ENCODE measurements at places on chromosomes 4 and X.

DNA sequence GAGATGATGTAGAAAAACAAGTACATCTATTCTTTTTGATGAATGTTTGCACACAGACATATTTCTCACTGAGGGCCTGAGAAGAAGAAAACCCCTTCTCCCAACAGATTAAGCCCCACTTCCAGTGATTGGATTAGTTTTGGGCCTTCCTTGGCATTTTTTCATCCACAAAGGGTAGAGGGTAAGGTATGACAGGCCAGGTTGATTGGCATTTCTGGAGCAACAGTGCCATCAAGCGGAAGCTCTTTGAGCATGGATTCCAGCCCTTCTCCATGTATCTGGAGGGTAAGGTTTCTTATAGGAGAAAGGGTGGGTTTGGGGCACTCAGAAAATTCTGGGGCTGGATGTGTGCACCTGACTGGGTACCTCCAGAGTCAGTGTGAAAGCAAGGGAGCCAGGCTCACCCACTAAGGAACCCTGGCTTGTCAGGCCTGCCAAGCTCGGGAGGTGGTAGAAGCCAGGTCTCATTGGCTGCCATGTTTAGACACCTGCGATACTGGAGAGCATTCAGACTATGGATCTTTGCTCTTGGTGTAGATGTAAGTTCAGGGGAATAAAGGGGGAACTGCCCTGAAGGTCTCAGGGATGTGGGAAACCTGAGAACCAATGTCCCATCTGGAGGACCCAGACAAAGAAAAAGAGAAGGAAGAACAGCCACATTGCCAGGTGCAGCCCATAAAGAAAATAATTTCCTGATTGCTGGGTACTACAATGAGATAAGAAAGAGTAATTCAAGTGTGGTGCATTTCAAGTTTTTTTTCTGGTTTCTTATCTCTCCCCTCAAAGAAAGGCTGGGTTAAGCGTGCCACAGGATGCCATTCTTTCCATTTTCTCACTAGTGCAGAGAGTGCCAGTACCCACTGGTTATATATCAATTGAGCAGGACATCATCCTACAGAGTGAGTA is 222.3 kb upstream of the AGTR2 start:
- no peak for DNase-seq

GRCh38 chrX:19514791-19515614 is at the start of gene MAP3K15:
Gene MAP3K15, minus strand, starts transcription at chrX:19515508. Its CDS starts 247 bp downstream, at chrX:19515261.
- DNase-seq: peak; percentile 10

GRCh38 chrX:149129767-149130166 is 375.3 kb downstream of the IDS start:
- DNase-seq: no peak

GRCh38 chr4:12924253-12924652 is 559.9 kb downstream of the RAB28 start:
- no peak for DNase-seq

GRCh38 chr4:1810765-1811164 is 17.7 kb downstream of the FGFR3 start:
- DNase-seq: no peak

- DNase-seq: peak; percentile 58
Observed at GRCh38 chr4:184473499-184474262, 669 bp downstream of the IRF2 start.

DNA sequence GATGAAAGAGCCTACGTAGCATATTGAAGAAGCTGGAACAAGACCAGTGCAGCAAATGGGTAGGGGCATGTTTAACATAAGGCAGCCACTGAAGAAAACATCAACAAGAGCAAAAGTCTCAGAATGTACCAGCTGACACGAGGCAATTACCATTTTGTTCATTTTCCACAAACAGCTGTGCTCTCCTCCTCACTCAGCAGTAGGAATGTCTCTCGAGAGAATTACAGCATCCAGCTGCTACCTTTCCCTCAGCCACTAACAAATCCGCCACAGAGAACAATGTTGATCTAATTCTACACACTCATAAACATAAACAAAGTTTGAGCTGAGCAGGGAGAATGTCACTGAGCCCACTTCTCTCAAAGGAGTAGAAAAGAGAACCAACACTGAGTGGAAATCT is 68.0 kb downstream of the OPHN1 start:
- no peak for DNase-seq

- DNase-seq: peak; percentile 29
Observed at GRCh38 chr4:186068581-186069348, at the start of gene TLR3. Gene TLR3, plus strand, starts transcription at chr4:186069156. Its CDS starts 7,464 bp downstream, at chr4:186076620.

GRCh38 chr4:37995299-37995821 is 35.2 kb downstream of the PTTG2 start:
- DNase-seq: no peak

GRCh38 chrX:38627683-38628082 is 66.3 kb downstream of the TSPAN7 start:
- DNase-seq: peak; percentile 16

DNA sequence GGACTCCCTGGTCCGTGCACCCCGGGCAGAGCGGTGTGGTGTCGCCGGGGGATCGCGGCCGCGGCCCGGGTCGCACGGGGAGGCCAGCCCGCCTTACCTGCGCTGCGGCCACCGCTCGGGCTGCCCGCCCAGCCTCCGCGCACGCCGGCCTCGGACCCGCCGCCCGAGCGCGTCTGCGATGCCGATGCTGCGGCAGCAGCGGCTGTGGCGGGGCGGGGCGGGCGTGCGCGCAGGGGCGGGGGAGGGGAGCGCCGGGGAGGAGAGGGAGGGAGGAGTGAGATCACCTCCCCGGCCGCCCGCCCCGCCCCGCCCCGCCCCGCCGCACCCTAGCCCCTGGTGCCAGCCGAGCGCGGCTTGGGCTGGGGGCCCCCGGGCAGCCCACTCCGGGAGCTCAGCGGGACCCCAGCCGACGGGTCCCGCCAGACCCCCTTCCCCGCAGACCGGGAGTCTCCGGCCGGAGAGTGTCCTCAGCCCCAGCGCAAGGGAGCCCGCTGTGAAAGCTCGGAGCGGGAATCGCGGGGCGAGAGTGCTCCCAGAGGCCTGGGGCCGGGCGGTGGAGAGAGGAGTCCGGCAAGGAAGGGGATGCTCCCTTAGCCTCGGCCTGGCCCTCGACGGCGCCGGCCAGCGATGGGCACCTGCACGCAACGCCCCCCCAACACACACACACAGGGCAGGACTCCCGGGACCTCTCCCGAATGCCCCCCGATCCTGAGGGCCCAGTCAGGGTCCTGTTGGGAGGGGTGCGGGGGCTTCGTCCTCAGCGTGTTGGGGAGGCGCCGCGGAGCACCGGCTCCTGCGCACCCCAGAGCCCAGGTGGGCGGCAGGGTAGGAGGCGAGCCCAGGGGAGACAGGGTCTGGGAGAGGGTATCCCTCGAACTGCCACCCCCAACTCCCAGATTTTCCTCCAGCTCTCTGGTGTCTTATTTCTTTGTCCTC is at the start of gene L1CAM:
TSS of gene L1CAM (minus strand) at position 206 of the 936 bp plus-strand sequence. CDS start 10,337 bp downstream, outside the sequence.
- peak; percentile 28 for DNase-seq

- DNase-seq: no peak
Observed at GRCh38 chr4:34512616-34513015, 1731.7 kb downstream of the ARAP2 start.

DNA sequence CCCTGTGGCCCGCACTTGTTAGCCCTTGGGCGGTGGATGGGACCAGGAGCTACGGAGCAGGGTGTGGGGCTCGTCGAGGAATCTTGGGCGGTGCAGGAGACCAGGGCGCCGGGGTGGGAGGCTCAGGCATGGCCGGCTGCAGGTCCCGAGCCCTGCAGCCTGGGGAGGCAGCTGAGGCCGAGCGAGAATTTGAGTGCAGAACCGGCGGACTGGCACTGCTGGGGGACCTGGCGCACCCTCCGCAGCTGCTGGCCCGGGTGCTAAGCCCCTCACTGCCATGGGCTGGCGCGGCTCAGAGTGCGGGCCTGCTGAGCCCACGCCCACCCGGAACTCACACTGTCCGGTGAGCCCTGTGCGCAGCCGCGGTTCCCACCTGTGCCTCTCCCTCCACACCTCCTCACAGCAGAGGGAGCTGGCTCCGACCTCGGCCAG is 73.6 kb upstream of the TLL1 start:
- DNase-seq: no peak

DNA sequence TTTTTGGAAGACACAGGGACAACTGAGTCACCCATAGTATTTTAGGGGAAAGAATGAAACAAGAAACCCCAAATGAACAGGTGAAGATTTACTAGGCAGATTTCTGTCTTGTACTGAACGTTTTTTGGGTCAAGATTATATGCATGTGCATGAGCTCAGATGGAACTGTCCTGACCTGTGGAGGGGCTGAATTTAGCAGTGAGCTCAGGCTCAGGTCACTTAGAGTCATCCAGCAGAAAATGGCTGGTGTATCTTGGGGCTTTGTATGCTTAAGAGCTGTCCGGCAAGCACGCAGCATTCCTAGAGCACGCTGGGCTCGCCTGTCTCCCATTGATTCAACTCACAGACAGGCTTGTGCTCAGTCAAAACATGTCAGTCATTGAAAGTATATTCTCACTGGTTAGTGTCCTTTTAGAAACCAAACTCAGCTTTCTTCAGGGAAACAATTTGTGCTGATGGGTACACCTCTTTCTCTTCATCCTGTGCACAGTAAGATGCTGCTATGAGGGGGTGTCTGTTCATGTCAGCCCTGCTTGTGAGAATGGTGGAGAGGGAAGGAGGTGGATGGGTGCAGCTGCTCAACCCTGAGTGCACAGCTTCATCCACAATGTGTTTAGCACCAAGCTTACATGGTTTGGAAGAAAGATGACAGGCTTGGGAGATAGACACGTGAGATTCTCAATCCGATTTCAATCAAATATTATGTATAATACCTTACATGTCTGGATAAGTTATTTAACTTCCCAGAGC is 47.5 kb upstream of the PDLIM3 start:
- no peak for DNase-seq
